ENCODE measurements at places on chromosomes 5 and 9. TPM values are rescaled to one million over a fixed set of nuclear protein-coding genes. Genes with fewer than 3 reads are reported as not detected.

DNA sequence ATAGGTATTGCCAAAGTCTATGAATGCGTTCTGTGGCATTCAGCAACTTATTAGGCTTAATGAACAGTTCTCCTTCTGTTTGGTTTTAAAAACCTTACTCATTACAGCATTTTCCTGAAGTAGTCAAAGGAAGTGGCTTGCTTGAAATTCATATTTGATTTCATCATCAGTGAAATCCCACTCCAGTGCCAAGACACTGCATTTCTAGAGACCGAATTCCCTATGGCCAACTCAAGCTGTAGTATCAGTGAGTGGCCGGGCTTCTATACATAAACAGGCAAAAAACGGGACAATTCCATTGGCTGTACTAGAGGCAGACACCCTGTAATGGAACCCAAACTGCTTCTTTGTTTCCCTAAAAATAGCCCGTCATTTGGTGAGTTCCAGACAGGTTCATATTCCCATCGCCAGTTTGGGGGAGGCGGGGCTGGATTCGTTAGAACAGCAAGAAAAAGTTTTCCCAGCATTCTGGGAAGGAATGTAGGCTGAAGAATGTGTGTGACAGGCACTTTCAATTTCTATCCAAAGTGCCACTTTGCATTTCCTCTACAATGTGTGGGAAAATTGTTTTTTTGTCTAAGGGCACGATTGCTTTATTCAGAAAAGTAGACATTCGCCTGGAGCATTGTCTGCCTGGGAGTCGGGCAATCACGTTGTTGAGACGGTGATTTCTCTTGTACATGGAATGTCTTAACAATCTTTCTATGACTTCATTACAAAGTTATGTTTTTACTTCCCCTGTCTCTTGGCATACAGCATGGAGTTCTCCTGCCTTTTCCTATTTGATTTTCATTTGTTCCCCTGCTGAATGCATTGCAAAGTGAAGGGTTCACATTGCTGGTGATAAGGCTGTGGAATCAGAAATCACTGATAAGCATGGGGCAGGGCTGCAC lies 141.8 kb upstream of the MAST4 start:
- DNase-seq: no peak
- no peak overlapping the region for H3K4me3 ChIP-seq
- H3K4me1 ChIP-seq: no peaks in the 10 kb centered on the region
- H3K36me3 ChIP-seq: no peaks in the 10 kb centered on the region
- no peak overlapping the region for H3K27ac ChIP-seq

- H3K4me3 ChIP-seq: no peak overlapping the region
- no peak overlapping the region for H3K27ac ChIP-seq
- peaks cover 12% of the 10 kb centered on the region for H3K27me3 ChIP-seq
- no peaks in the 10 kb centered on the region for H3K36me3 ChIP-seq
- H3K4me1 ChIP-seq: no peaks in the 10 kb centered on the region
- no peak for DNase-seq
Measured at GRCh38 chr9:69346596-69347390, 21.8 kb downstream of the ENTREP1 start.

GRCh38 chr5:112800891-112801290 lies 60.2 kb upstream of the SRP19 start:
- DNase-seq: no peak
- no peak overlapping the region for H3K4me3 ChIP-seq
- H3K36me3 ChIP-seq: peaks cover 39% of the 10 kb centered on the region
- peaks cover 18% of the 10 kb centered on the region for H3K4me1 ChIP-seq
- H3K27me3 ChIP-seq: no peaks in the 10 kb centered on the region

DNA sequence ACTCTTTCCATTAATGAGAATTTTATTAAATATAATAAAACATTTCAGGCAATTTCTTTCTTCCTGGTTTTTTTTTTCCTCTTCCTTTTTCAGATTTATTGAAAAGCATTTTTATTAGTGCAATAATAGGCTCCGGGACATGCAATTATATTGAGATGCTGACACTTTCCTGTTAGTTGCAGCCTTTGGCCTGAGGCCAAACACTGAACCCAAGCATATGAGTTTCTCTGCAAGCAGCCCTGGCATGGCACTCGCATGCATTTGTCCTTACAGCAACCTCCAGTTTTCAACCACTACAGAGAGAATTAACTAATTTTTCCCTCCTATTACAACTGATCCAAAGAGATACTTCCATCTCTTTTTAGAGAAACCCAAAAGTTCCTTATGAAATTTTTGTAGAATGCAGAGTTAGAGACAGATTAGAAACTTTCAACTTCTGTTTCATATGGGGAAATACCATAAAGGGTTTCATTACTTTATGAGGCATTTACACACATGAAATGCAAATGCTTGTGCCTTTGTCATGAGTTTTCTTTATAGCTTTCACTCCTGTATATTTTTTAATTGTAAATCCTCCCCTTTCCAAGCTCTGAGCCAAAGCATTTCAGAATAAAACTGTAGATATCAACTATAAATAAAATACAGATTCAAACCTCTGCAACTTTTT lies 183.0 kb downstream of the CETN3 start:
- H3K27me3 ChIP-seq: peaks cover 12% of the 10 kb centered on the region
- H3K4me3 ChIP-seq: no peak overlapping the region
- no peak for DNase-seq
- no peaks in the 10 kb centered on the region for H3K4me1 ChIP-seq
- H3K36me3 ChIP-seq: no peaks in the 10 kb centered on the region
- no peak overlapping the region for H3K27ac ChIP-seq

GRCh38 chr5:144369006-144369405 lies 198.3 kb downstream of the KCTD16 start:
- H3K4me1 ChIP-seq: no peaks in the 10 kb centered on the region
- no peaks in the 10 kb centered on the region for H3K36me3 ChIP-seq
- no peak overlapping the region for H3K27ac ChIP-seq
- no peak for DNase-seq

DNA sequence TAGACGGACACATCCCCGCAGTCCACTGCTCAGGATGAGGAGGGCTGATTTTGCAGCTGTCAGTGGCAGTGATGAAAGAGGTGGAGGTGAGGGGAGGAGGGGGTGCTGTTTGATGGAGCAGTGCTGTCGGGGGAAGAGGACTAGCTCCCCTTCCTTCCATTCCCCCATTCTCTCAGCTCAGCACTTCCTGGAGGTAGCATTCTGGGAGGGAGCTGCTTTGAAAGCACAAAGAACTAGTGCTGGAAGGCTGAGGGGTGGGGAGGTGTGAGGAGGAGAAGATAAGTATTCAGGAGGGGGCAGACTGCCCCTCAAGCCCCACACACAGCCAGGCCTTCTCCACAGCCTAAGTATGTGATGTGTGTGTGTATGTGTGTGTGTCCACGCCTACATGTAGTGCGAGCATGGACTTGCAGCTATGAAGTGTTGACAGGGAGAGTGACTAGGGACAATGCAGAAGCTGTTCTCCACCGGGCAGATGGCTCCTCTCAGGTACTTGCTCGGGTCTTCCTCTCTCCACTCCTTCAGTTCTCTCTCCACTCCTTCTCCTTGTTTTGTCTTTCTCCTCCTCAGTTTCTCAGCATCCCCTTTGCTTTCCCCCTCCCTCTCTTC lies 65.5 kb upstream of the HSPA9 start:
- H3K4me1 ChIP-seq: peaks cover 3% of the 10 kb centered on the region
- no peak overlapping the region for H3K27ac ChIP-seq
- peaks cover 12% of the 10 kb centered on the region for H3K27me3 ChIP-seq
- H3K4me3 ChIP-seq: no peak overlapping the region
- no peak for DNase-seq

DNA sequence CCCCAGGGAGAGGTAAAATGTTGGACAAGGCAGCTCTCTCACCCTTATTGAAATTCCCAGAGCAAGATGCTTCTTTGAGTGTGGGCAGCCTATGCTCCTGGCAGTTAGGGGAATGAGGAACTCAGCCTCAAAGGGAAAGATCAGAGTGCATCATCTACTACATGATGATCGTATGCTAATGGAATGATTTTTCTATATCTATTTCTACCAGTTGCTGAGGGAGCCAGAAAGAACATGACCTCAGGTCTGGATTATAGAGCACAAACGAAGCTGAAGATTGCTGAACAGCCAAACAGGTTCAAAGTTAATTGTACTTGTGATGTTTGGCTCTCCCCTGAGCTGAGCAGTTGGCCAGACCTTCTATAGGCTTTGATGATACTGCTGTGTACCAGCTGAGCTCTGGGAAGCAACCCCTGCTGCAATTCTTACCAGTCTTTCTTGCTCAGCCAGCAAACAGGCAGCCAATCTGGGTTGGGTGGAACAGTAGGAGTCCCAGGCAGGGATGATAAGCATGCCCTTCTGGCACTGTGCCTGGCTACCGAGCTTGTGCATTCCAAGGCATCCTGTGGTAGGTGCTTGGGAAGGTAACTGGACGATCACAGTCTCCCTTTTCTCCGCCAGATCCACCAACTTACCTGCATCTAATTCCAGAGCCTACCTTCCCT lies 10.3 kb upstream of the FBXL7 start:
- H3K27me3 ChIP-seq: no peaks in the 10 kb centered on the region
- H3K4me1 ChIP-seq: no peaks in the 10 kb centered on the region
- H3K27ac ChIP-seq: no peak overlapping the region
- no peak for DNase-seq

- H3K36me3 ChIP-seq: peaks cover 32% of the 10 kb centered on the region
- DNase-seq: no peak
- H3K4me3 ChIP-seq: no peak overlapping the region
- peaks cover 8% of the 10 kb centered on the region for H3K4me1 ChIP-seq
Measured at GRCh38 chr9:94746541-94747370, 20.3 kb downstream of the AOPEP start.

GRCh38 chr5:176848651-176849050 lies 38.3 kb downstream of the UNC5A start:
- no peak overlapping the region for H3K4me3 ChIP-seq
- H3K27me3 ChIP-seq: peaks cover 23% of the 10 kb centered on the region
- no peak for DNase-seq
- no peak overlapping the region for H3K27ac ChIP-seq
- no peaks in the 10 kb centered on the region for H3K36me3 ChIP-seq
- H3K4me1 ChIP-seq: no peaks in the 10 kb centered on the region

- H3K36me3 ChIP-seq: no peaks in the 10 kb centered on the region
- H3K27ac ChIP-seq: no peak overlapping the region
- no peak overlapping the region for H3K4me3 ChIP-seq
- H3K4me1 ChIP-seq: no peaks in the 10 kb centered on the region
- no peaks in the 10 kb centered on the region for H3K27me3 ChIP-seq
- DNase-seq: no peak
Measured at GRCh38 chr9:116661037-116661954, 25.8 kb upstream of the TRIM32 start.

- H3K4me3 ChIP-seq: no peak overlapping the region
- H3K36me3 ChIP-seq: peaks cover 85% of the 10 kb centered on the region
- no peaks in the 10 kb centered on the region for H3K27me3 ChIP-seq
- H3K4me1 ChIP-seq: peaks cover 17% of the 10 kb centered on the region
Measured at GRCh38 chr9:35741740-35742139, 7.3 kb downstream of the GBA2 start.

GRCh38 chr5:1520791-1521453 lies 2.8 kb downstream of the LPCAT1 start:
- H3K4me1 ChIP-seq: peaks cover 56% of the 10 kb centered on the region
- DNase-seq: peak; percentile 3
- peaks cover 48% of the 10 kb centered on the region for H3K36me3 ChIP-seq
- no peaks in the 10 kb centered on the region for H3K27me3 ChIP-seq
- H3K4me3 ChIP-seq: peak overlapping the region; percentile 91

DNA sequence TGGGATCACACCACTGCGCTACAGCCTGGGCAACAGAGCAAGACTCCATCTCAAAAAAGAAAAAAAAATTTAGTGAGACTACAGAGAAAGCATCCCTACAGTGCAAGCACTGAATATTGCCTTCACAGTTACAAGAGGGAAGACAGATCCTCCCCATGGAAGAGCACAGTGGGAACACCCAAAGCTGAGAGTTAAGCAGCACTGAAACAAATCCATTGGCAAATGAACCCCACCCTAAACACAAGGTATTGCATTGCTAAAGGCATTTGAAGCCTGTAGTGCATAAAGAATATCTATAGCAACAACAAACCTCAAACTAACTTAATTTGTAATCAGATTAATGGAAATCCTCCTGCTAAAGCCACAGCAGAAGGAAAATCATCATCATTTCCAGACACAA lies 27.1 kb downstream of the HTR1A start:
- H3K27ac ChIP-seq: no peak overlapping the region
- no peaks in the 10 kb centered on the region for H3K4me1 ChIP-seq
- no peak overlapping the region for H3K4me3 ChIP-seq
- DNase-seq: no peak
- H3K27me3 ChIP-seq: no peaks in the 10 kb centered on the region
- H3K36me3 ChIP-seq: no peaks in the 10 kb centered on the region

NUTM2F gene
- total RNA-seq: not detected

PRUNE2 gene
- total RNA-seq: not detected

PLCXD3 gene
- total RNA-seq: not detected

NMUR2 gene
- not detected for total RNA-seq
